Smooth muscle cell of the brain vasculature (primary cell): ENCODE measurements at places on chromosomes 5 and 9.

DNA sequence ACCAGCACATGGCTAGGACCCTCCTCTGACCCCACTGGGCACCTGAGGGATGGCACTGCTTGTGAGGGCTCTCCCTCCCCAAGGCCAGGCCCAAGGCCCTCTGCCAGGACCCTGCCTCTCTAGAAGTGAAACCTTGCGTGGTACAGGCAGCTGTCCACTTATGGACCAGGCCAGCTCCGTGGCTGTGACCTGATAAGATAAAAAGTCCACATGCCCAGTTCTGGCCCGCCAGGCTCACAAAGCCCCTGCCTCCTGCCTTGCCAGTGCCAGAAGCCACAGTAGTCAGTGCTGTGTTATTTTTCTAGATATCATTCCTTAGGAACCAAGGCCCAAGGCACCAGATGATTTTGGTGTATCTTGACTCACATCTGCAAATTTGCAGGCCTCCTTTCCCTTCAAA lies 14.0 kb upstream of the SPATA31E1 start:
- DNase-seq: no peak

DNA sequence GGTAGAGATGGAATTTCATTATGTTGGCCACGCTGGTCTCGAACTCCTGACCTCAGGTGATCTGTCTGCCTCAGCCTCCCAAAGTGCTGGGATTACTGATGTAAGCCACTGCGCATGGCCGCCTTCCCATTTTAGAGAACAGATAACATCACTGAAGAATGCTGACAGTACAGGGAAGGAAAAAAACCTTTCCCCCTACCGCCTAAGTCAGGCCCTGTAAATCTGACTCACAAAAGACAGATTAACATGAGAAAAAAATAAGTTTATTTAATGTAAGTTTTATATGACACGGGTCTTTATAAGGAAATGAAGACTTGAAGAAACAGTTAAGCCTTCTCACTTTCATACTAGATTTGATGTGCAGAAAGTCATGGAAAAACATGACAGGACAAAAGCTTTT lies 227.2 kb upstream of the ZNF608 start:
- DNase-seq: no peak

DNA sequence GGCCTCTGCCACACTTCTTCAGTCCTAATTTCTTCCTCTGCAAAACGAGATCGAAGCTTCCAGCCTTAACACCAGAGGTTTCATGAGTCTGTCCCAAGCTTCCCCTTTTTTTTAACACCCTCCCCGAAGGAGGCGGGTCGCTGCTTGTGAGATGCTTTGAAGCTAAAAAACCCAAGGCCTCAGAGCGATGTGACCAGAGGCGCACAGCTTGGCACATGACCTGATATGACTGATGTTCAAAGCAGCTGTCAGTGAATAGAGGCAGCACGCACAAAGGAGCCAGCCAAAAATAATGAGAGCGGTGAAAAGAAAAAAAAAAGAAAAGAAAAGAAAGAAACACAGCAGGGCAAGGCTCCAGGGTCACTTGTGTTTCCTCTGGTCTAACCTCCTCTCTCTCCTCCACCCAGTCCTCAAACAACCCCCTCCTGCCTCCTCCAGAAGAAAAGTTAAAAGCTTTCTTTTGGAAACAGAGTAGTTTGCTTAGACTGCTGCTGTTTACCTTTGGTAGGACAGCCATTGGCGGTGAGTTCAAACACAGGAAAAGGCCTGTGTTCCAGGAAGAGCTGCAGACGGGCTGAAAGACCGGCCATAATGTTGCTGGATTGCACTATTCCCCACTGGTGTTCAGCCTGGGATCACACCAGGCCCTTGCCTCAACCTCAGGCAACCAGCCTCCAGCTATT lies 10.9 kb upstream of the ZNF366 start:
- DNase-seq: peak; percentile 88

DNA sequence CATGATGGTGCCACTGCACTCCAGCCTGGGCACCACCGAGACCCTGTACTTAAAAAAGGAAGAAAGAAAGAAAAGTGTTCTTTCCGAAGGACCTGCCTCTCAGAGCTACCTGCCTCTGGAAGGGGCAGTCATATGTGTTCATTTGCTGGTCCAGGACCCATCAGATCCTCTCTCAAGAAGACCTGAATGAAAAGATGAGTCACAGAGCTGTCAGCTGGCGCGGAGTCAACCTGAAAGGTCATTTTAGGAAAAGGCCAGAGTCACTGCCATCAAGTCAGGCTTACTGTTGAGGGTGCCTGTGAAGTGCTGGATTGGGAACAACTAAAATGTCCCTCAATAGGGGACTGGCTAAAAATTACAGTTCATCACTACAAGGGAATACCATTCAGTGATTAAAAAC lies 14.9 kb upstream of the HRH2 start:
- DNase-seq: no peak

- no peak for DNase-seq
These were observed 185.8 kb downstream of the PCSK1 start for GRCh38 chr5:96247097-96247701.

- no peak for DNase-seq
These were observed 41.7 kb upstream of the NKD2 start for GRCh38 chr5:966941-967340.

GRCh38 chr9:4299005-4299795 lies 668 bp downstream of the GLIS3 start:
- no peak for DNase-seq

DNA sequence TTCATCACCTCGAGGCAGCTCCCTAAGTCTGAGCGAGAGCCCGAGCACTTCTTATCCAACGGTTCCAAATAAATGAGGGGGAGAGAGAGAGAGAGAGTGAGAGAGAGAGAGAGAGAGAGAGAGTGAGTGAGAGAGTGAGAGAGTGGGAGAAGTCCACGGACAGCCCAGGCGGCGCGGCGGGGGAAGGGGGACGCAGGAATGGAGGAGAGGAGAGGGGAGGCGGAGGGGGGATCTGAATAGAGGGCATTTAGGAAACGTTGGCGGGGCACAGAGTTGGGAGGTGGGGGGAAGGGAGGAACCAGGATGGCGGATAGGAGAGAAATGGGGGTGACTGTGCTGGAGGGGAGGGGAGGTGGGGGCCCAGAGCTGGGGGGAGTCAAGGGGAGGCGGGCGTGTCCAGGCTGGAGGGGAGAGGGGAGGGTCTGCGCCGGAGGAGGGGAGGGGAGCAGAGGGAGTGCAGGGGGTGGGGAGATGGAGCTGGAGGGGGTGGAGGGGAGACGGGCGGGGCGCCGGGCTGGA lies 398 bp upstream of the BASP1 start:
- no peak for DNase-seq

DNA sequence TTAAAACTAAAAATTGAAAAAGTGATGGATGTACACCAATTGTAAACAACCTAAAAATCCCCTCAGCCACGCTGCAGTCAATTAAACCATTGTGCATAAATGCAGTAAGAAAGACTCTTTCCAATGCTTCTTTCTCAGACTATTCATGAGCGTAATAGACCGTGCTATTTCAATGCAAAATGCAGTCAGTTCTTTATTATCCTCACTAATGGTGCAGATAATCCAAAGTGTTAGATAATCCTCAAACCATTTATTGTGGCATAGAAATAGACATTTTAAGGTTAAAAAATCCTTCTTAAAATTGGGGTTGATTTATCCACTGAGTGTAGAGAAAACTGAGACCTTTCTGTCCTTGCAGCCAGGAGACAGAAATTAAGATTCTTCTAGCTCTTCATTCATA lies 1862.8 kb downstream of the EFNA5 start:
- no peak for DNase-seq

DNA sequence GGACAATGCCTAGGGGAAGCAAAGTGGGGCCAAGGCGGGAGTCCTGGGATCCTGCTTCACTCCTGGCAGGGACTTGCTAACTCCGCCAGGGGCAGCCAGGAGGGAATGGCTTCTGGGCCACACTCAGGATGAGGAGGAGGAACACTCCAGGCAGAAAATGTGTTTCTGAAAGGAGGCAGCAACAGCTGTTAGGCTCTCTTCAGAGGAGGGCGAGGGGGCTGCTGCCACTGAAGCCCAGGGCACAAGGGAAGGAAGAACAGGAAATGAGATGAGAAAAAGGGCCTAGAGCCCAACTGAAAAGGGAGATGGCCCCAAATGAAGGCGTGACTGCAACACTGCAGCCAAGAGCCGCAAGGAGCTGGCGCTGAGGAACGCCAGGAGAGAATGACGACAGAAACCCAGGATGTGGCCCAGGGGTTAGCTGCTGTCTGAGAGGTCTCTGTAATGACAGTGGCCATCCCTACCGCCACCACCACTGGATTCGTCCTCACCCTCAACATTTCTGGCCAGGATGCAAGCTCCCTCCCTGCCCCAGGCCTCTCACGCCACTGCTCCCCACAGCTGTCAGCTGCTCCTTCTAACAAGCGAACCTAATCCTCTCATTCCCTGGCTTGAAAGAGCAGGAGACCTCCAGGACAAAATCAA lies 15.8 kb downstream of the PSMB7 start:
- no peak for DNase-seq
